Stimulated activated CD8-positive, alpha-beta memory T cell treated with anti-CD3 and anti-CD28 coated beads, Interleukin-4, amount 100 ng/mL, for 24 hours (primary cell): ENCODE measurements at places on chromosomes 6 and 20.

DNA sequence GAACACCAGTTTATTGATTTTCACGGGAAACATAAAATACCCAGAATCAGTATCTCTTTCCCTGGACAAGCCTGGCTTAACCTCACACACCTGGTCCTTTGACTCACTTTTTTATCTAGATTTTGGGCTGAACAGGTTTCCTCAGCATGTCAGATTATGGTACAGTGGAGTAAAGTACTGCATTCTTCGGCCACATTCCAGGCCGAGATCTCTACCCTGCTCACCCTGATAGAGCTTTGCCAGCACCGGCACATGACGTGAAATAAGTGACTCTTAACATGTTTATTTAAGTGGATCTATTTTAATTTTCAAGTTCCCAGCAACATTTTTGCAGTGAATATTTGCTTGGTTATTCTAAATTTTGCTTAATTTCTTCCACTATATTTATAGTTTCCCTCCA is 79.0 kb upstream of the POPDC3 start:
- DNase-seq, result no peak

- no peak for DNase-seq
Measured at GRCh38 chr20:7411075-7411474, 529.2 kb downstream of the HAO1 start.

- DNase-seq, result no peak
Measured at GRCh38 chr6:32267035-32267434, 43.2 kb upstream of the NOTCH4 start.

- no peak for DNase-seq
Measured at GRCh38 chr6:139800837-139801236, 426.4 kb upstream of the CITED2 start.

DNA sequence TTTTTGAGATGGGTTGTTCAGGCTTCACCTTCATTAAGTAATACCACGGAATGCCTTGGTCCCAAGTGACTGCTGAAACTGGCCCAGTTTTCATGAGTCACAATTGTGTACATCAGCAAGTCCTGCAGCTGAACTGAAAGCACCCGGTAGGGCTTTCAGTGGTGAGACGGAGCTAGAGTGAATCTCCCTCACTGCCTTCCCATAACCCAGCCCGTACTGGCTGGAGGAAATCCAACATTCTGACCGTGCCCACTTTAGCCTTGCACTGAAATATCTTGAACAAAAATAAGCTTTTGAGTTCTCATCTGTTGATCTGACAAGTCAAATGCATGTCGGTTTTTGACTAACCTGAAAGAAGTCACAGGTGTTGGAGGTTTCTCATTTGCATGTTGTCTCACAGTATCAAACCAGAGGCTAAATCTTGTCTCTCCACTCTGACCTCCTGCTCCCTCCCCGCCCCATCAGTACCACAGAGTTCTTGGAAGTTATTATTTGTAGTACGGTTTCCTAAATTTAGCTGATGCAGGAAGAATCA is 35.9 kb downstream of the DUSP22 start:
- no peak for DNase-seq

- no peak for DNase-seq
Measured at GRCh38 chr20:14568225-14568624, 230.8 kb upstream of the FLRT3 start.

- no peak for DNase-seq
Measured at GRCh38 chr6:148112851-148113319, 229.8 kb upstream of the SASH1 start.

DNA sequence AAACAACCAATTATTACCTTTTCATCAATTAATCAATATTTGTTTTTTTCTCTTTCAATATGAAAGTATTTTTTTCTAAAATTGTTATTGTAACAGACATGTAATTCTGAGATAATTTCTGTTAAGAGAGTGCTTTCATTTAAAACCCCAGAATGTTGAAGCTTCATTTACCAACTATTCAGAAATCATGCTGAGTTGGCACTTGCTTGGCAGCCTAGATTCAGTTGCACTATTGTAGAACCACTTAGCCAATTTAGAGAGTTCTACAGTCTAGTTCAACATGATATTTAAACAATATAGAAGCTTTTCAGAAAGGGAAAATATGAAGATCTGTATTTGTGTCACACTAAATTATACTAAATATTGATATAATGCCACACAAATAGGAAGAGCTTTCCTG is 56.1 kb upstream of the NKAIN2 start:
- no peak for DNase-seq

GRCh38 chr6:137676888-137677287 is 182.7 kb upstream of the OLIG3 start:
- DNase-seq, result no peak

GRCh38 chr6:144675231-144675861 is 390.2 kb downstream of the UTRN start:
- no peak for DNase-seq

DNA sequence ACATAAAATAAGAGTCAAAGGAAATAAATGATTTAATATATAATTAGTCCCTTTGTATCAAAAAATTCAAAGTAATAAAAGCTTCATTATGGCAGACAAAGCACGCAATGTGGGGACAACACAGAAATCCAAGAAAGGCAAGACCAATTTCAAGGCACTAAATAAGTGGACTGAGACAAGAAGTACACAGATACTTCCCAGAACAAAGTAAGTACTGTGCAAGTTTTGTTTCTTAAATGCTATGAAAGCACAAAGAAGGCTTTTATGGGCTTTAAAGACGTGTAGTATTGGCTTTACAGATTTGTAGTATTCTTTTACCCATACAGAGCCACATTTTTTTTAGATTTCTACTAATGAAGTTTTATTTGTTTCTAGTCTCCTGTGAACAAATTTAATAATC is 174.6 kb downstream of the TRDN start:
- no peak for DNase-seq
